Esophagus muscularis mucosa (tissue), 4 donors: ENCODE measurements at places on chromosomes 16 and 17. TPM values are rescaled to one million over a fixed set of nuclear protein-coding genes. Genes with fewer than 3 reads are reported as not detected.

The TAT gene
- not detected for total RNA-seq

The SPHK1 gene
- total RNA-seq, result 16.7 TPM

The NATD1 gene
- total RNA-seq, result 12.5 TPM

The FNDC8 gene
- not detected for total RNA-seq

The SYNGR3 gene
- total RNA-seq, result 3.8 TPM

The SDR42E2 gene
- total RNA-seq, result not detected

The CD79B gene
- 5.8 TPM for total RNA-seq

The PPY gene
- not detected for total RNA-seq

The GAST gene
- not detected for total RNA-seq

The TMED6 gene
- not detected for total RNA-seq

The MEAK7 gene
- 10.4 TPM for total RNA-seq

The KRT24 gene
- total RNA-seq, result 0.17 TPM

The TBKBP1 gene
- total RNA-seq, result 25.7 TPM

The TMEM235 gene
- not detected for total RNA-seq

The KCNH4 gene
- 0.42 TPM for total RNA-seq

The WSB1 gene
- total RNA-seq, result 123 TPM

The APOH gene
- total RNA-seq, result not detected

The ACSM2A gene
- total RNA-seq, result not detected

The RNU2-1 gene
- not detected for total RNA-seq
